ENCODE measurements at places on chromosomes 7 and 10.
A peak's percentile ranks its signal among the peaks of the same experiment; 100 is the strongest.

DNA sequence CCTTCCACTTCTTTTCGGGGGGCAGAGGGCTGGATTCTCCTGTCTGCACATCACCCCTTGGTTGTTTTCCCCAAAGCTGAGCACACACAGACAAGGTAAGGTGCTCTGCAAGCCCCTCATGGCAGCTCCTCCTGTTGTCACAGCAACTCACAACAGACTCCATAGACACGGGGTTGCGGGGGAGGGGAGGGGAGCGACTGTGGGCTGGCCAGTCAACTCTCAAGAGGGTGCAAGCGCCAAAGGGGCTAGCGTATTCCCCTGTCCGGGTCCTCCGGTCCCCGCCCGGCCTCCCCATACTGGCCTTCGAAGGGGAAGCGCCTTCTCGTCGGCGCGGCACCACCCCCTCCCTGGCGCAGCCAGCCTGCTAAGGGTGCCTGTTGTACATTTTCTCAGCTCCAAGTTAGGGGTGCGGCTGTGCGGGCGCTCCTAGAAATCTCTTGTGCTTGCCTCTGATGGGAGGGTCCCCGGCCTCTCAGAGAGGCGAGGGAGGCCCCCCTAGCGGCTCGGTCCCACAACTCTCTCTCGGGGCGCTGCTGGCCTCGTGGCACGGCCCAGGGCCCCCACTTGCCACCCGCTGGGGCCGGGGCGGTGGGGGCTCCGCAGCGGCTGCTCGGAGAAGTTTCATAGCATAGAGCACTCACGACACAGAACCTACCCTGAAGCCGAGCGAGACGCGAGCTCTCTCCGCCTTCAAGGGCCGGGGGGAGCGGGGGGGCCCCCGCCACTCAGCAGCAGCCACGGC lies 498 bp downstream of the RHOBTB1 start:
- peak; percentile 29 for DNase-seq

DNA sequence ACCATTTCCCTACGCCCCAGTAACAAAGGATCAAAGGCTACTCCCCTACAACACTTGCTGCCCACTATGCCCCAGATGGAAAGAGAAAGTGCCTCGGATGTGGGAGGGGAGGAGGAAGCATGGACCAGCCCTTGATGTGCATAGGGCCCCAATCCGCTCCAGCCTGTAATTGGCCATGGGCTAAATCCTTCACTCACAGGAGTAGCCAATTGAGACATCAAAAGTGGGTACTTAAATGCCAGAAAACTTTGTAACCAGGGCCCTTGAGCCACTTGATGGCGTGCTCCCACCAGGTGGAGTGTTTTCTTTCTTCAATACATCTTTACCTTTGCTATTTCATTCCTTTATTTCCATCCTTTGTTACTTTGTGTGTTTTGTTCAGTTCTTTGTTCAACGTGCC lies 500.5 kb upstream of the LRRN3 start:
- no peak for DNase-seq

- no peak for DNase-seq
Observed at GRCh38 chr10:5630112-5630436, 36.3 kb downstream of the ASB13 start.

DNA sequence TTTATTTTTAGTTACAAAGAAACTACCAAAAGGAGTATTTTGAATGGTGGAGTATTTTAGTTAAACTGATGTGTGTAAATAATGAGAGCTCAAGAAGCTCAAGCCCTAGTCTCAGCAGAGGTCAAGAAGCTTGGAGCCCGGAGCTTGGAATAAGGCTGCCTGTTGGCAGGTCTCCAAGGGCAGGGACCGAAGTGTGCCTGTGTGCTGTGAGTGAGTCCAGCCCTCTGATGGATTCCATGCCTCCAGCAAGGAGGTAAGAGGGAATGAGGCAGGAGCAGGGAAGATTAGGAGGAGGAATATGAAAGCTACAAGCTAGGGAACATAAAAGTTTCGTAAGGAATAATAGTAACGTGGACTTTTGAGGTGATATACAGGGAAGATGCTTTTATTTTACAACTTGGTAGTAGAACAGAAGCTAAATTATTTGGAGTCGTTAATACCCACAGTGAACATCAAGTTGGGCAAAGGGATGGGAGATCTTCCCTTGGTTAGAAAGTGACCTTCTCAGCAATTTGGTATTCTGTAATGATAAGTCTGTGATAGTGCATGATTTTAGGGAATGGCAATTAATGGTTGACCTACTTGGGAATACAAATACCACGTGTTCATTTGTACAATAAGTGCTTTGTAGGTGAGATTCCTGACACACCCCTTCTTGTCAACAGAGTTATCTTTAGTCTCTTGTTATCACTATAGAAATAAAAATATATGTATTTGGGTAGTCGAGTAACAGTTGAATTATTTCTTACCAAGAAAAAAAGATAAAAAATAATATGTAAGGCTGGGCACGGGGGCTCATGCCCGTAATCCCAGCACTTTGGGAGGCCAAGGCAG lies 4.6 kb downstream of the SEC23IP start:
- DNase-seq, result no peak

DNA sequence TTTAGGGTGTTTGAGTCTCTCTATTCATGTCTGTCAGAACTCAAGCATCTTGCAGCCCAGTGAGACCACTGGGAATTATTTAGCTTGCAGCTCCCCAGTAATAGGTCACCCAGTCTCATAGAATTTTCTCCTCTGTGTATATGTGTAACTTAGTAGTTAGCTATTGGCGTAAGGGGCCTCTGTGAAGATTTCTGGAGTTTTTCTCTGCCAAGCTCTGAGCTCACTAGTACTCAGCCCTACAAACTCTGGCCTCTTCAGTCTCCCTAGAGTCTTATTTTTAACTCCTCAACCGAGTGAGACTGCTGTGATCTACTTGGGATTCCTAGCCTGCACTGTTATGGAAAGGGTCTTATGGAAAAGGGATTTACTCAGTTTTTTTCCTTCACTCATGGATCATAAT lies 90.2 kb downstream of the PPP1R9A start:
- DNase-seq, result no peak

- DNase-seq, result peak; percentile 3
Observed at GRCh38 chr7:111561654-111561903, 713 bp downstream of the IMMP2L start.

- peak; percentile 52 for DNase-seq
Observed at GRCh38 chr7:70215491-70215890, 617.2 kb downstream of the AUTS2 start.

GRCh38 chr7:137169282-137169698 lies 174.2 kb downstream of the PTN start:
- DNase-seq, result no peak

DNA sequence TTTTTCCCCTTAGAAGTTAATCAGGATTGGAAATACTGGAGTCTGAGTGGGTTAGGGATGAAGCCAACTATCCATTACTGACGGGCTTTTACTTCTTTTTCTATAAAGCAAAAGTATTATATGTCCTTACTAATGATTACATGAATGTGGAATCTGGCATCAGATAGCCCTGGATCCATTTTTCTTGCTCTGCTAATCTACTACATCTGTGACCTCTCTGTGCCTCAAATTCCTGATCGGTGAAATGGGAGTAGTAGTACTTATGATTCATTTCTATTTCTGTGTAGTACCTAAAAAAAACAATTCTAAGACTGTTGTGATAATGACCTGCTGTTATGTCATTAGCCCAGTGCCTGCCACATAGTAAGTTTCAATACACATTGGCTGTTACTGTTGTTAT lies 621.6 kb downstream of the SORCS3 start:
- no peak for DNase-seq

GRCh38 chr7:5677538-5678294 lies 103.7 kb downstream of the RNF216 start:
- peak; percentile 78 for DNase-seq

DNA sequence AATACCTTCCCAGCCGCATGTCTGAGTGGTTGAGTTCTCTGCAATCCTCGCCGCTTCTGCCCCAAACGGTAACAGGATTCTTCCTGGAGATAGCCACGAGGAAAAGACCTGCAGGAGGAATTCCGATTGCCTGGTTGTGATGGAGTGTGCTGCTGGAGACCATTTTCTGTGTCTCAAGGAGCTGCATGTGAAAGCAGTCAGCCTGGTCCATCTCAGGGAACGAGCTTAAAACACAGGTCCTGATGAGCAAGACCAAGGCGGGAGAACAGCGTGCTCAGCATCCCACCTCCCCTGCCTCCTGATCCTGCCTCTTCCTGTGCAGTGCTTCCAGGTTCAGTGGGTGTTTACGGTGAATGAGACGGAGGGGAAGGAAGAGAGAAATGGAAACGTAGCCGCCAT lies 26.5 kb downstream of the VIPR2 start:
- DNase-seq, result no peak

- no peak for DNase-seq
Observed at GRCh38 chr7:88185650-88186049, 34.2 kb downstream of the SRI start.

DNA sequence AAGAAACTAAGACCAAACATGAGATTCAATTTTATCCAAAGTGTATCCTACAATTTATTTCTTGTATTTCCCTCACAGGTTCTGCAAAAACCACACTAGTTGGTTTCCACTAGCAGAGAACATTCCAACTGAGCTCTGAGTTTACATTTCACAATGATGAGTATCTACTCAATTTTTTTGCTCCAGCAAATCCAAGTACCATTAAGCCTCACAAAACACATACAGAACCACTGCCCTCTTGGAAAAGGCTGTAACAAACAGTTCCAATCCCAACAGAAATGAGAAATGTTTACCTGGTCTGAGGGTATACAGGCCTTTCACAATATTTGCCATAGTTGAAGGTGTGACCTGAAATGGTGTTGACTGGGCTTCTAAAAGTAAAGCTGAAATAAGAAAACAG lies 59.9 kb downstream of the CACUL1 start:
- DNase-seq, result no peak

- no peak for DNase-seq
Observed at GRCh38 chr7:23468526-23469149, 1.7 kb downstream of the IGF2BP3 start.
